COR-L47 (cell line): ENCODE measurements at places on chromosomes 6 and 20.

- no peak for DNase-seq
Measured at GRCh38 chr6:48701572-48701971, 590.6 kb upstream of the PTCHD4 start.

DNA sequence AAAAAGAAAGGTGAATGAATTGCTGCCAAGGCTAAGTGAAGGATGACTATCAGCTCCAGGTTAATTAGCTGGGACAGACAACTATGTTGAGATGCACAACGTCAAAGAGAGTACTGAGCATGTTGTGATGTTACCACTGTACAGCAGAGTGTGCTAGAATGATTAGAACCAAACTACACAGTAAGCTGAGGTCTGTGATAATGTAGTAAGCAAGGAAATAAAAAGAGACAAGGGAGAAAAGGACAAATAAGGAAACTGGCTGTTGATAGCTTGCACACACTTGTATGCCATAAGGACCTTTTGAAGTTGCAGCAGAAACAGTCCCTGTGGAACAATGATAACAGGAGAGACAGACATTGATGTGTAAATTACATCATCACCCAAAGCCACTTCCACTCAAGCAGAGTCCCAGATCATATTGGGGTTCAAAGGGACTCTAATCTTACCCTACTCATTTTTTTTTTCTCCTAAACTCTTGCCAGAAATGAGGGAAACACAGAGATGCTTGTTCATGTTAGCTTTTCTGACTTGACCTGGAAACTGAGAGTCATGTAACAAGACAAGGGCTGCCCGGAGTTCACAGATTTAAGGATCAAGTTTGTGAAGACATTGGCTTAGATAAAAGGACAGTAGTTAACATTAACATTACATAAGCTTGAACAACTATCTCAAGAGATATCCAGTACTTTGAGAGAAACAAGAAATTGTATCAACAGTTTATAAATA, 189.9 kb downstream of the CENPW start:
- DNase-seq: no peak

- no peak for DNase-seq
Measured at GRCh38 chr6:30311671-30312070, 15.1 kb upstream of the TRIM39 start.

DNA sequence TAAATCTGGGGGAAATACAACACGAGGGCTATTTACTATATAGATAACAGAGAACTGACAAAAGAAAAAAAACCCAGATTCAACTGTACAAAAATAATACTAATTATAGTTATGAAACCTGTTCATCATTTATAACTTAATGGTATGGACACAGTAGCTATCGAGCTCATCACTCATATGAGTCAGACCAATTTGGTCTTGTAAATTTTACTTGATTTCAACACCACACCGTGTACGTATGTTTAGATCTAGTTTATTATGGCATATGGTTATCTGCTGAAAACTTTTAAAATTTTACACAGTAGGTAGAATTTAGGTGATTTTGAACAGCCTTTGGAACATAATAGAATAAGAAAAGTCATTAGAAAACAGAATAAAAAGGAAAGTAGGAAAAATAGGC, 5.5 kb downstream of the MYLK4 start:
- DNase-seq: no peak

DNA sequence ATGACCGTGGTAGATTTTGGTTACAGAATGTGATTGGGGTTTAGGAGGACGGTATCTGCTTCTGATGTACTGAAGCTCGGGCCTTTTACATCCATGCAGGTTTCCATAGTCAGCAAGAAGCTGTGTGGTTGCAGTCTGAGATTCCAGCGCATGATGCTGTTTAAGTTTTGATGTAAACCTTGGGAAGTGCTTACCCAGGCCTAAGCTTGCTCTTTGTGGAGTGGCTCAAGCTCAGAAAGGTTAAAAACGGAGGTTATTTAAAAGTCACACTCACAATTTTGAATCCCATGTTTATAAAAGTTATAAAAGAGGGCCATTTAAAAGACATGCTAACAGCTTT, 121.4 kb downstream of the TIAM2 start:
- DNase-seq: no peak

- no peak for DNase-seq
Measured at GRCh38 chr6:44084231-44085014, 42.8 kb downstream of the MRPL14 start.

DNA sequence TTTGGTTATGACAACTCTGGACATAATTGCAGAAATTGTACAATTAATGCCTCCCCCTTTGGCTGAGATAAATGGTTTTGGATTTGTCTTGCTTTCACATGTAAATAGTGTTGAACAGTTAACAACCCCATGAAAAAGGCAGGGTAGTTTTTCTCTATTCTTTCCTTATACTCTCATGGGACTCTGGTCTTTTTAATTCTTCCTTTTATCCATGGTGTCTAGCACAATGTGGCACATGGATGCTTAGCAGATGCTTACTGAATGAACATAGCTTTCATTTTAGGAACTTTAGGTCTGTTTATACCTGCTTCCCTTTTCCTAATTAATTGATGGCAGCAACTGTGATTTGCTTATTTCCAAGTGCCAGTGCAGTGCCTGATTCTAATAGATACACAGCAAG, 75.6 kb downstream of the NCOA3 start:
- DNase-seq: no peak

DNA sequence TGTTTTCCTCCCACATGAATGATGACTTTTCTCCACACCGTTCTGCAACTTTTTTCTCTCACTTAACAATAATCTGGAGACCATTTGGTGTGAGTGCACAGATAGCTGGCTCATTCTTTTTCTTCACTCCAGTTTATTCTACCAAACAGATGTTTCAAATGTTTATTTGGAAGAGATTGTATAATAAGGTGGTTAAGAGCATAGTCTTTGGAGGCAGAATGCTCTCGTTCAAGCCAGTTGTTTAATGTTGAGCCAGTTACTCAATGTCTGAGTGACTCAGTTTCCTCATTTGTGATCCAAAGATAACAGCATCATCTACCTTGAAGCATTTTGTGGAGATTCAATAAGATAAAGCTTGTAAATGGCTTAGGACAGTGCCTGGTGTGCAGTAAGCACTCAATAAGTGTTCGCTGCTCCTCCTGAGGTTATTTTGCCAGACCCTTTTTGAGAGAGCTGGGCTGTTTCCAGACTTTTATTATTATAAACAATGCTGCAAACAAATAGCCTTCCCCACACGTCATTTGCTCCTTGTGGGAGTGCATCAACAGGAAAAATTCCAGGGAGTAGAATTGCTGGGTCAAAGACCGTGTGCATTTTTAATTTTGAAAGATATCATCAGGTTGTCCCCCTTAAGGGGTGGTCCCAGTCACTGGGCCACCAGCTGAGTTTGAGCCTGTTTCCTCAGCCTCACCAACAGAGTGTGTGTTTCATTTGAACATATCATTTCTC, 70.6 kb downstream of the VEGFA start:
- DNase-seq: no peak

DNA sequence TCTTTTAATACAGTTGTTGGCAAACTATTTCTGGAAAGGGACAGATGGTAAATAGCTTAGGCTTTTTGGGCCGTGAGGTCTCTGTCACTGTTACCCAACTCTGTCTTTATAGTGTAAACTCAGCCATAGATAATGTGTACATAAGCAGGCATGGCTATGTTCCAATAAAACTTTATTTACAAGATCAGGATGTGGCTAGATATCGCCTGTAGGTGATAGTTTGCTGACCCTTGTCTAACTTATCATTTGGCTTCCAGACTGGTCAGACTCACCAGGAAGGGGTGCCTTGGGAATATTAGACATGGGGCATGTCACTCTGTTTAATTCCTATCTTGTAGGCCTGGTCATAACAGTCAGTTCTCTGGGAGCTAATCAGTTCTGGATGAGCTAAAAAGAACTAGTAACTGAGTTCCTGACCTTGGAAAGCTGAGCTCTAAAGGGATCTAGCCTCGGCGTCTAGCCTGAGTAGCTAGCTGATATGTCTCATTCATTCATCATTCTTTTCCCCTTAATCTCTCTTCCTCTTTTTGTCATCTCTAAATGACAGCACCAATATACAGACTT, 163.6 kb downstream of the SLC16A10 start:
- DNase-seq: no peak

DNA sequence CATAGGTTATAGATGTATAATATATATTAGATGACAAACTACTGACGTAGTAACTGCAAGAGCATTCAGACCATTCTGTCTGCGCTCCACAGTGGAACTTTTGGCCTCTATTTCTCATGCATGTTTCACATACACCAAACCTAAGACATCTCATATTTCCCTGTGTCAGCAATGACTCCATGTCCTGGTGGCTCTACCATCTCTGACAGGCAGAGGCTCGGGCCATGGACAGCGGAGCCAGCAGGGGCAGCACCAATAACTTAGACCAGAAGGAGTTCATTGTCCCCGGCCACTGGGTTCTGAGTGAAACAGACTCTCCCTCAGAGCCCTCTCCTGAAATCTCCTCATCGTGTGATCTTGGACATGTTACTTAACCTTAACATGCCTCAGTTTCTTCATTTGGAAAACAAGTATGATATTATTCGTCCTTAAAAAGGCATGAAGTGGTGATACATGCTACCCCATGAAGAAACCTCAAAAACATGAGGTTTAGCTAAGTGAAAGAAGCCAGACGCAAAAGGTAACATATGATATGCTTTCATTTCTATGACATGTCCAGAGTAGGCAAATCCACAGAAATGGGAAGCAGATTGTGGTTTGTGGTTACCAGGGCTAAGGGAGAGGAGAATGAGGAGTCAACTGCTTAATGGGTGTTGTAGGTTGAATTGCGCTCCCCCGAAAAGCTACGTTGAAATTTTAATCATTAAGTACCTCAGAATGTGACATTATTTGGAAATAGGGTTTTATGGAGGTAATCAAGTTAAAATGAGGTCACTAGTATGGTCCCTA, 564.0 kb upstream of the JARID2 start:
- no peak for DNase-seq

- no peak for DNase-seq
Measured at GRCh38 chr6:106039897-106040592, 46.1 kb upstream of the PRDM1 start.

DNA sequence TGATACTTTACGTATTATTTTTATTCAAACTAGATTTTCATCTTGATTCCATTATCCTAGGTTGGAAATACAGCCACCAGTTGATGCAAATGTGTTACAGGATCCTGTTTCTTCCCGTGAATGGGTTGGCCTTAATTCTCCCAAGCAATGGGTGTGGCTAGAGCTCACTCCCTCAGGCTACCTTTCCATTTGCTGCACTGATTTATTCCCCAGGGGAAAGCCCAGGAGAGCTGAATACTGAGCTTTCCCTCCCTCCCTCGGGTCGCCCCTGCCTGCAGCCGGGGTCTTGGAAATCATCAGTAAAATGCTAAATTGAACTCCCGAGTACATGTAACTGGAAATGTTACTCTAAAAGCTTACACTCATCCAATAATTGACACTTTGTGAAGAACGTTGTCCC, 9.9 kb downstream of the SMOC2 start:
- no peak for DNase-seq

GRCh38 chr6:12280902-12281301, 9.3 kb upstream of the EDN1 start:
- no peak for DNase-seq

- DNase-seq: no peak
Measured at GRCh38 chr20:17725094-17725835, 25.5 kb downstream of the BANF2 start.

DNA sequence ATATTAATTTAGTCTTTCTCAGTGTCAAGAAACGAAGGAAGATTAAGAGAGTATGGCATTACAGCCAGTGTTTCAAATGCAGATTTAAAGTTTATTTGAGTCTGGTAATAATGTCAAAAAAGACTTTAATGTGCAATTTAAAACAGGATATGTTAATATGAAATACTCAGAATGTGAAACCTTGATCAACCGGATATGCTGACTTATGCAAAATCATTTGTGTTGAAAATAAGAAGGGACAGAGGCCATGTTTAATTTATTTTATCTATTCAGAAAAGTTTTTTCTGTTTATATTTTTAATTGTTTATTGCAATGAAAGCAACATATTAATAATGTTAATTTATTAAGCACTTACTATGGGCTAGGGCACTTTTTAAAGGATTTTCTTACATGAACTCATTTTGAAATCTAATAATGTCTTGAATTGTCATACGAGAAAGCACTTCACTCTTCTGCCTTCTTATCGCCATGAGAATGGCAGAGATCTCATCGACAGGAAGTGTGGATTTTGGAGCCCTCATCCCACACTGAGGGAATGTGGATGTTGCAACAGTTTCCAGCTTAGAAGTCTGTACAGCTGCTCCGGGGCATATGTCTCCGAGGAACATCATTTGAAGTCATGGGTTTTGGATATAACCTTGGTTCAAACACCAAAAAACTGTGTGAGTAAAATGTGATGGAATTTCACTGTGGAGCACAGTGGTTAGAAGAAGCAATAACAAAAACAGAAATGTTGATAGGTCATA, 1410.4 kb downstream of the EPHA7 start:
- no peak for DNase-seq

- peak; percentile 54 for DNase-seq
Measured at GRCh38 chr6:15389765-15390723, 144.2 kb downstream of the JARID2 start.

- no peak for DNase-seq
Measured at GRCh38 chr6:168273441-168274036, 46.0 kb downstream of the DACT2 start.

GRCh38 chr6:100115407-100116101, 121.5 kb upstream of the MCHR2 start:
- DNase-seq: no peak

GRCh38 chr20:20407891-20408805, 40.2 kb downstream of the INSM1 start:
- DNase-seq: peak; percentile 46

DNA sequence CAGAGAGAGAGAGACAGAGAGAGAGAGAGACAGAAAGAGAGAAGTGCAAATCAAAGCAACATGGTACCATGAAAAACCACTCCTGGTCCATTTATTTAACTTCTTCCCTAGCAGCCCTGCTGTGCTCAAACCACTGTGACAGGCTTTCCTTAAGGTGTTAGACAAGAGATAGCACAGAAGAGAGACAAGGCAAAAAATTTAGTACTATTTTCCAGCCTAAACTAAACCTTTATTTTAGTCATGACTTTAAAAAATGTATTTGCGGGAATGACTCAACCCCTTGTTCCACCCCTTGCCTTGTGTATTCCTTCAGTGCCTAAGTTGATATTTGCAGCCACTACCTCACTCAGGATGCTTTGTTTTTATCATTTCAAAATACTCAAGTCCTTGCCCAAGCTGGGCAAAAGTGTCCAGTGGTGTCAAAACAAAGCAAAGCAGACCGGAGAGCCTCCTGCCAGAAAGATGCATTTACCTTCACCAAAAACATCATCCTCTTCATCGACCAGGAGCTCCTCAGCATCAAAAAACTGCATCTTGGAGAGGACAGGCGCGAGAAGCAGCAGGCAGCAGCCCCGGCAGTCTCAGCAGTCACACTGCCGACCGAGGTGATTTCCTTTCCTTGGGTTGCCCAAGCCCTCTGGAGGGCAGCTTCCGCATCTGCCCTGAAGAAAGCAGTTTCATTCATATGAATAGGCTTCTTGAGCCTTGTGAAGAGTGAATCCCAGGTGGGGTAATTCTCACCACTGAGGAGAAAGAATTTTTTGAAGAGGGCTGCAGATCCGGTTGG, at the start of gene RIPOR2:
RIPOR2 (minus strand) TSS at position 595 of the 787 bp plus-strand sequence; CDS start at position 533, 62 bp downstream.
- DNase-seq: no peak

- no peak for DNase-seq
Measured at GRCh38 chr20:63750807-63751470, 11.4 kb downstream of the SLC2A4RG start.

GRCh38 chr6:110232450-110232849, 52.2 kb downstream of the CDC40 start:
- no peak for DNase-seq

GRCh38 chr6:114084327-114084890, 113.5 kb upstream of the HDAC2 start:
- no peak for DNase-seq

- peak; percentile 73 for DNase-seq
Measured at GRCh38 chr20:33373735-33374605, 27.3 kb downstream of the CDK5RAP1 start.
